ENCODE measurements at places on chromosomes 1 and 21. TPM values are rescaled to one million over a fixed set of nuclear protein-coding genes. Genes with fewer than 3 reads are reported as not detected.
A peak's percentile ranks its signal among the peaks of the same experiment; 100 is the strongest.

Gene RASAL2
- total RNA-seq: 11.1 TPM

Gene MCOLN2
- 1.1 TPM for total RNA-seq

GRCh38 chr1:244445320-244446181, 6.2 kb downstream of the ADSS2 start:
- DNase-seq: no peak

- peak; percentile 75 for DNase-seq
These were observed 113.4 kb downstream of the DISP1 start for GRCh38 chr1:222928212-222928611.

DNA sequence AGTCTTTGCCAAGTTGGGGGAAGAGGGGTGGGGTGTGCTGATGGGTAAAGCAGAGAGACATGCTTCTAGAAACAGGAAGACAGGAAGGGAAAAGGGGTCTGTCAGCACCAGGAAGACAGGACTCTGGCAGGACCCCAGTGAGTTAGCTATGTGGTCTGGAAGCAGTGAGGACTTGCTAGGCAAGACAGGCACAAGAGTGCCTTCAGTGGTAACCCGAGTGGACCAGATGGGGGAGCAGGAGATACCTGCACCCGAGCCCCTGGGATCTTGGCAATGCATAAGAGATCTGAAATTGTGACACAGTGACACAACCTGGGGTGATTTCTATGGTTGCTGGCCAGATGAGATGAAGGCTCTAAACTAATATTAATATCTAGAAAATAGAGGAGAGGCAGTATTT, 7.0 kb downstream of the TLR5 start:
- peak; percentile 61 for DNase-seq

- no peak for DNase-seq
These were observed 20.9 kb upstream of the HSPA13 start for GRCh38 chr21:14403681-14404318.
